ENCODE measurements at places on chromosomes 3 and 15. TPM values are rescaled to one million over a fixed set of nuclear protein-coding genes. Genes with fewer than 3 reads are reported as not detected.

Gene CCR1
- total RNA-seq = 0.41 TPM

Gene KCNAB1
- 0.72 TPM for total RNA-seq

Gene HRG
- not detected for total RNA-seq

DNA sequence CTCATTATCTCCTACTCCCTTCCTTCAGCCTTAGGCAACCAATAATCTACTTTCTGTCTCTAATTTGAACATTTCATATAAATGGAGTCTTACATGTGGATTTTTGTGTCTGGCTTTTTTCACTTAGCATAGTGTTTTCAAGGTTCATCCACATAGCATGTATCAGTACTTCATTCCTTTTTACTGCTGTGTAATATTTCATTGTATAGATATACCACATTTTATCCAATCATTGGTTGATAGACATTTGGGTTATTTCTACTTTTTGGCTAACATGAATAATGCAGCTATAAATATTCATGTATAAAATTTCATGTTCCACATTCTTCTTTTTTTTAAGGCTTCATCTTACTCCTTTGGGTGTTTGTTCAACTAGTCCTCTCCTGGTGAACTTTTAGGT lies 20.2 kb downstream of the DBR1 start:
- DNase-seq = no peak

DNA sequence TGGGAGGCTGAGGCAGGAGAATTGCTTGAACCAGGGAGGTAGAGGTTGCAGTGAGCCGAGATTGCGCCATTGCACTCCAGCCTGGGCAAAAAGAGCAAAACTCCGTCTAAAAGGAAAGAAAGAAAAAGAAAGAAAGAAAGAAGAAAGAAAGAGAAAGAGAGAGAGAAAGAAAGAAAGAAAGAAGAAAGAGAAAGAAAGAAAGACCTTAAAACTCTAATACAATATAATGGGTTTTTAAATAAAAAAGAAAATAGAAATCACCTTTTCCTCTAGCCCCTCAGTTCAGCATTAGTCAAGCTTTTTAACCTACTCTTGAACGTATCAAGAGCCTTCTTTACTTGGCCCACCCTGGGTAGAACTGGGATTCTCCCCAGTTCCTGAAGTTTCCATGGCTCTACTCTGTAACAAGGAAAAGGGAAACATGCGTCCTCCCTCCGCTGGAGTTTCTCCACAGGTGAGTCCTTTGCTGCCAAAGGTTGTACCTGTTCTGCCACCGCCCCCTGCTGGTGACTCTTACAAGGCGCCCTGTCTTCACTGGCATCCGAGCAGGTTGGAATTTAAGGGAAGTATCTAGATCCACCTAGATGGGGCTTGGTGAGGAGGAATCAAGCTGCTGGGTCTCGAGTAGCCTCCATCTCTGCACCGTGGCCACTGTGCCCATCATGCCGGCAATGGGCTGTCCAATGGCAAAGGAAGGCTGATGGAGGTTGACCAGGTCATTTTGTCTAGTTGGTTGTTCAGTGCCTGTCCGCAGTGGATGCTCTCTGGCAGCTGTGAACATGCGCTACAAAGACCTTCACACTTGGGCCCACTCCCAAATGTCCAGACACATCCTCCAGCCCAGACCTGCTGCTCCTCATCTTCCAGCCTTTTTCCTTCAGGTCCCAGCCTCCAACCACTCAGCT lies 20.6 kb upstream of the EPHB3 start:
- no peak for DNase-seq

GRCh38 chr3:120160050-120160449 lies 65.8 kb upstream of the GSK3B start:
- DNase-seq = peak; percentile 94

- DNase-seq = no peak
Measured at GRCh38 chr3:191253089-191253799, 54.2 kb downstream of the OSTN start.

Gene TMEM45A
- 49.7 TPM for total RNA-seq

DNA sequence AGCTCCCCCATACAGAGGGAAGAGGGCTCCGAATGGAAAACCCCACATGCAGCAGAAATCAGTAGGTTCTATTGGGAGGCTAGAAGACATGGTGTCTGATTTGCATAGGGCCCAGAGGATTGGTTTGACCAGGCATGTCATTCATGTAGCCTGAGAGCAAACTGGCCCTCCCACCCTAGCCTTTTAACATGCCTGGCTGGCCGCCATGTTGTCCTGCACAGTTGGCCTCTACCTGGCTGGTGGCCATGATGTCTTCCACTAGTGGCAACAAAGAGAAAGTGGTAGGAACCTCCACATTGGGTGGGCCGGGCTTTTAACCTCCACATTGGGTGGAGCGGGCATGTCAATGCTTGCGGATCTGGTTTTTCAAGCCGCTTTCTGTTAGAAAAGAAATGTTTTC lies 312.1 kb downstream of the TAFA4 start:
- DNase-seq = no peak

GRCh38 chr3:147421184-147421912 lies 12.2 kb downstream of the ZIC1 start:
- no peak for DNase-seq

Gene DPH3
- 61.5 TPM for total RNA-seq

Gene ITIH1
- total RNA-seq = not detected

Gene KLHL40
- not detected for total RNA-seq

Gene EEF1AKMT4
- 7.2 TPM for total RNA-seq

DNA sequence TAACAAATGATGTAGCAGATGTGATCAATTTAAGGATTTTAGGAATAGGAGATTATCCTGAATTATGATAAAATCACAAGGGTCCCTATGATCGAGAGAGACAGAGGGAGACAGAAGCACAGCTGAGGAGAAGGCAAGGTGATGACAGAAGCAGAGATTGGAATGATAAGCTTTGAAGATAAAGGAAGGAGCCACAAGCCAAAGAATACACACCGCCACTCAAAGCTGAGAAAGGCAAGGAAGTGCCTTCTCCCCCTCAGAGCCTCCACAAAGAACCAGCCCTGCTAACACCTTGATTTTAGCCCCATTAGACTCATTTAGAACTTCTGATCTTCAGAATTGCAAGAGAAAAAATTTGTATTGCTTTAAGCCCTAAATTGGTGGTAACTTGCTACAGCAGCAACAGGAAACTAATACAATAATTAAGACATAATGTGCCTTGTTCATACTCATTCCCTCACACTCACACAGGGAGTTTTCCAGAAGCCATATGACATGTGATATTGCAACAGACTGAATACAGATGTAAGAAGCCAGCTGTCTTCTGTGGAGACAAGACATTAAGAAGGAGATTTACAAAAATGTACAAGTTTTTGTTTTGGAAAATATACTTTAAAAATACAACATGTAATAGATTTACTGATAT lies 38.2 kb downstream of the TRANK1 start:
- no peak for DNase-seq

Gene KLF15
- total RNA-seq = 0.29 TPM

GRCh38 chr15:87661454-87662355 lies 594.8 kb downstream of the NTRK3 start:
- DNase-seq = no peak

- no peak for DNase-seq
Measured at GRCh38 chr3:36738702-36739101, 25.7 kb downstream of the DCLK3 start.

DNA sequence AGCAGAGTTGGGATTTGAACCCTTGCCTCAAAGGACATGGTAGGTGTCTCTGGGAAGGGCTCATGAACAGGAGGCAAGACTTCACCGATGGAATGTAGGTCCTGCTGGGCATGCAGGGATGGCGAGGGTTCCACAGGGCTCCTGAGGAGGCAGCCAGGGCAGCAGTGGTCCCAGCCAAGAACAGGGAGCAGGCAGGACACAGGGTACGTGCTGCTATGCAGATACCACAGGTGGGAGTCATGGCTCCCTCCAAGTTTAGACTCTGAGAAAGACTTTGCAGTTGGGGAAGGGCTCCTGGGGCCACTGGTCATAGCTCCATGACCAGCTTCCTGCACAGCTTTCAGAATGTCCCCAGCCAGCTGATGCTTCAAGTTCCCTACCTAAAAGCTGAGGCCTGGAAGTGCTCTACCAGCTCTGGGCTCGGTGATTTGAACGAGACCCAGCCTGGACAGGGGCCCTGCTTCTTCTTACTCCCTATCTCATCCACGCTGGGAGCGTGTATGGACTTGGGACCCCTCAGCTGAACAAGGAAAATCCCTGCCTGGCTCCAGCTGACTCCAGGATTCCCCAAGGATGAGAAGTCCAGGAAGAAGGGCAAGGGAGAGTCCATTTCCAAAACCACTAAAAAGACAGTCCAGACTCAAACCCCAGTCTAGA lies 747 bp downstream of the MYL3 start:
- no peak for DNase-seq

Gene SAMMSON
- not detected for total RNA-seq

Gene CCDC9B
- total RNA-seq = 10.1 TPM

- no peak for DNase-seq
Measured at GRCh38 chr15:63999177-63999576, 47.1 kb downstream of the DAPK2 start.

DNA sequence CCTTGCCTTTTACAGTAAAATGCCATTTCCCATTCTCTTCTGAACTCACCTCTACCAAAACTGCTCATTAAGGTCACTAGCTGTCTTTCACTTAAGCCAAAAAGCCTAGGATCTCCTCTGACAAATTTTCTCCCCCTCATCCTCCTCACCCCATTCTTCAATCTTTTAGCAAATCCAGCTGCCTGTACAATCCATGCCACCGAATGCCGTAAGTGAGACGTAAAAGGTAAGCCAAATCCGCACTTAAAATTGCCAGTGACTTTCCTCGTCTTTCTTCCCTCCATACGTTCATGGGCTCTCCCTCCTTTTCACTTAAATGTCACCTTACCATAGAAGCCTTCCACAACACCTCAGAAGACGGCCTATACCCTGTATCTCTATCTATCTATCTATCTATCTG lies 13.8 kb downstream of the PSMD6 start:
- no peak for DNase-seq

DNA sequence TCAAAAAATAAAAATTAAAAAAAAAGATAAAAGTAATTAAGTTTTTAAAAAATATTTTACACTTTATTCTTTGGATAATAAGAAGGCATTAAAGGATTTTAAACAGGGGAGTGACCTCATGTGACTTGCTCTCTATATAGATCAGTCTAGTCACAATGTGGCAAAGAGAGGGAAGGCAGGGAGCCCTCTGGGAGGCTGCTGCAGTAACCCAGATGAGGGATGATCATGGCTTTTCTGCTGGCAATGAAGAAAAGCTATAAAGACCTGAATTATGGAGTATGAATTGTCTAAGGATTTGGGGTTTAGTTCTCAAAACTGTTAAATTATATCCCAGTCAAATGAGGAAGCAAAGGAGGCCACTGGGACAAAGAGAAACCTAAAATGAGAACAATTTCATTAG lies 58.1 kb downstream of the SUMF1 start:
- DNase-seq = no peak

Gene CLDN16
- total RNA-seq = 0.50 TPM

Gene PLSCR5
- not detected for total RNA-seq

DNA sequence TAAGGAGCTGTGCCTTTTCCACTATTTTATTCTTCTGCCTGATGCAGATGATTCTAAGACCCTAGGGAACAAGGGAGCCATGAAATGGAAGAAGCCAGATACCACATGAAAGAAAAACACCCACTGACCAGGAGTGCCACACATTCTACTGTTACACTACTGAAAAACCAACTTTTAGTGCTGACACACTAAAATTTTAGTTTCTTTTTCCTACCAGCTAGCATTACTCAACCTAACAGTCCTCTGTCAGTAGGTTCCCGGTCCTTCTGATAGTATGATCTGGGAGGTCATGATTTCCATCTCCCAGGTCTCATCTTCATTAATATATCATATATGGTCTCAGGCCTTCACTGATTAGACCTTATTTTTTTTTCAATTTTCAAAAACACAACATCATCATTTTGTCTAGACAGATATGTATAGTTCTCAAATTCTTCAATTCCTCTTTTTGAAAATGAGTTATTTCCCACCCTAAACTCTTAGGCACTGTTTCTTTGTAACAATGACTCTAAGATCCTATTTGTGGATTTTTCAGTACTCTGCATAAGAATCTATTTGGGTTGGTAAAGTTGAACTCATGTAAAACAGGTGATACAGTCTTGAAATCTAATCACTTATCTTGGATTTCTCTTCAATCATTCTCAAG lies 321.8 kb downstream of the CTNNB1 start:
- no peak for DNase-seq

DNA sequence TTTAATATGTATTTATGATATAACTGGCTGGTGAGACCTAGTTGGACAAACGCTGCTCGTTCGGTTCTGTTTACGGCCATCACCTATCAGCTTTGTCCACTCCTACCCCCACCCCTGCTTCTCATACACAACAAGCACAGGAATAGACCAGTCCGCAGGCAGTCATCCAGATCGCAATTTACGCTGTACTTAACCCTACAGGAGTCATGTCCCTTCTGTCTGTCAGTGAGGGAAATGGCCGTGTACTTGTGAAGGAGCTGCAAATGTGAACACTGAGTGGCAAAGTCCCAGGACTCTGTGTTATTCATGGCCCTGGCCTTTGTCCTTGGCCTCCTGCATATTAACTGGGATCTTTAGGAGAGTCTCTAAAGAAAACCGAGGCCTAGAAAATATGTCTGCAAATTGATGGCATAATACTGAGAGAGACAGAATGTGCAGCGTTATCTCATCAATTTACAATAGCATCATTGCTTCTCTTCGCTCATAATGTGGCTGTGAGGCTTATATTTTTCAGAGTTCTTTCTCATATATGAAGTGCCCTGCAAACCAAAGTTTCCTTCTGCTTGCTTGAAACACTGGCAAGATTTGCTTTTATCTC lies 7.2 kb upstream of the ABHD10 start:
- DNase-seq = no peak

Gene TNFAIP8L3
- 1.1 TPM for total RNA-seq

DNA sequence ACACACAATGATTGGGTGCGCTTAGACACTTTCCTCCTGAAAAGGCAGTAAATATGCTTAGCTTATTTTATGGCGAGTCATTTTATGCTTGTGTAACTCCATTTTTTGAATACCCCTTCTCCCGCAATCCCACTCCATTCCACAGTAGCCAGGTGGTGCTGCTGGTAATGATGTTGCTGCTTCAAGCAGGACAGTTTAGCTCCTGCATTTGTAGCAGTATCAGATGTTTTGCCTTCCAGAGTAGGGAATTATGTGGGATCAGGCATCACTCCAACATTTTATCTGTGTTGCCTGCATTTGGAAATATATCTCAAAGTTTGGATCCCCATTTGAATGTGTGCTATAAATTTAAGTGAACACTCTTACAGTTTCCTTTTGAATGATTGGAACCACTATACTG lies 302.1 kb upstream of the SGO1 start:
- peak; percentile 29 for DNase-seq

Gene C3orf49
- not detected for total RNA-seq

GRCh38 chr3:17535274-17535673 lies 207.2 kb downstream of the TBC1D5 start:
- DNase-seq = no peak

DNA sequence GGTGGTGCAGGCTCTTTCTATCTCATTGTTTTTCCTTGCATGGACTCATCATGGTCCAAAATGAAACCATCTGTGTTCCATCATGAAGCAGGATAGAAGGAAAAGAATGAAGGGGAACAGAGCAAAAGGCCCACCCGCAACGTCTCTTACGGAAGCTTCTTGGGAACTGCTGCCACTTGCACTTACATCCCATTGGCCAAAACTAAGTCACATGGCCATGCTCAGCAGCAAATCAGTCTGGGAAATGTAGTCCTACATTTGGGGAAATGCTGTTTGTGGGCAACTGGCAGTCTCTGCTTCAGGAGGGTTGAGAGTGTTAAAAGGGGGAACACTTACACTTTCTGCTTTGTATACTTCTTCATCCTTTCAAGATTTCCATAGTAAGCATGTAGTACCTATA lies 191.6 kb downstream of the SV2B start:
- no peak for DNase-seq

Gene DGKG
- total RNA-seq = 0.64 TPM

All from astrocyte (in vitro differentiated cells and primary cell).